Sigmoid colon (tissue), 7 donors: ENCODE measurements at places on chromosomes 4 and X.

GRCh38 chr4:124907881-124908280 is 195.3 kb upstream of the ANKRD50 start:
- DNase-seq: no peak

DNA sequence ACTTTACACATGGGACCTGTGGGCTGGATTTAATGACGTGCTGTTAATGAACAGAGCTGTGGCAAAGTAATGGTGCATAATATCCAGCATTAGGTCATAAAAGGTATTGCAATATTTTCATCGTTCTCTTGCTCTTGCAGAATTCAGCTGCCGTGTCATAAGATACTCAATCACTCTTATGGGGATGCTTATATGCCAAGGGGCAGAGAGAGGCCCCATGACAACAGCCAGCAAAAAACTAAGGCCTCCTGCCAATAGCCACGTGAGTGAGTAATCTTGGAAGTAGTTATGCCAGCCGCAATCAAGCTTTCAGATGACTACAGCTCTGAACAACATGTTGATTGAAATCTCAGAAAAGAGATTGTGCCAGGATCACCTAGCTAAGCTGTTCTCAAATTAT is 616.9 kb downstream of the FSTL5 start:
- DNase-seq: no peak

DNA sequence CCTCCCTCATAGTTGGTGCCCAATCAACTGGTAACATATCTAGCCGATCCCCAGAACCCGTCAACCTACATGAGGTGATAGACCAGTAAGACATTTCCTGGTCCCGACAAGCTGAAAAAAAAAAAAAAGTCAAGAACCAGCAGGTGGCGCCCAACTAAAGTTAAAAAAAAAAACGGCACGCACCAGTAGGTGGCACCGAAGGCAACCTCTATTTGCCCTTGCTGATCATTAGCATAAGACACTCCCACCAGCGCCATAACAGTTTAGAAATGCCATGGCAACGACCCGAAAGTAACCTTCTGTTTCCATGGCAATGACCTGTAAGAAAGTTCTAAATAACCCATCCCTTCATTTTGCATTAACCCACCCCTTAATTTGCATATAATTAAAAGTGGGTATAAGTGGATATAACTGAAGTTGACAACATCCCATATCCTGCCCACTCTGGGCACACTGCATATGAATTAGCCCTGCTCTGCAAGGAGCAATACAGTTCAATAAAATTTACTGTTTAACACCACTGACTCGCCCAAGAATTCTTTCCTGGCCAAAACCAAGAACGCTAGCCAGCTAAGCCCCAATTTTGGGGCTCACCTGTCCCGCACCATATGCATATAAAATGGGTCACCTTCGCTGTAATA is 83.9 kb upstream of the SPANXB1 start:
- no peak for DNase-seq

DNA sequence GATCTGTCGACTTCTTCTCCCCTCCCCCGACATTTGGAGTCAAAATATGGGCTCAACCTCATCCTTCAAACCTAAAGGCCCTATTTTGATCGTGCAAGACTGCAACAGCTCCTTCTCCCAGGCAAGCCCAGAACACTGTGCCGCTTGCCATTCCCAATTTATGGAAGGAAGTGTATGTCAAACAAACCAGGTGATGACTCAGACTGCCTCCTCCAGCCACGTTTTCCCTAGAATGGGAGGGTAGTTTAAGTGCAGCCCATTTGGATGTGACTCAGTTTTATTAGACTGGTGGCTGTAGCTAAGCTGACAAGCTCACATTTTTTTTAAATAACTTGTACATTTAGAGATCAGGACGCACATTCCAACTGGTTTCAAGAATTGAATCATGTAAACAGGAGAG is 570.4 kb upstream of the DIPK2B start:
- peak; percentile 77 for DNase-seq

DNA sequence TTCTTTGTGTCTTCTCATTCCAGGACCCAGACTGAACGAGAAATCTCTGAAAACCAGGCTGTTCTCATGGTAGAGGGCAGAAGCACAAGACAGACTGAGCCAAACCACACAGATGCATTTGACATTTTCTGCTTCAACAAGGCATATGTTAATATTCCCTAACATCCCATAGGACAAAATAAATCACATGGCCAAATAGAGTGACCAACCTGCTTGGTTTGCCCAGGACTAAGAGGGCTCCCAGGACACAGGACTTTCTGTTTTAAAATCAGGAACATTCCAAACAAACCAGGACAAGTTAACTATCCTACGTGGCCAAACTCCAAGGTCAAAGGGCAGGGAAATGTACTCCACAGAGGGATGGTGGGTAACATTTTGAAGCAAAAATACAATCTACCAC is 11.7 kb downstream of the CTPS2 start:
- DNase-seq: no peak
